ENCODE measurements at places on chromosomes 7 and 10. TPM values are rescaled to one million over a fixed set of nuclear protein-coding genes. Genes with fewer than 3 reads are reported as not detected.
A peak's percentile ranks its signal among the peaks of the same experiment; 100 is the strongest.

DNA sequence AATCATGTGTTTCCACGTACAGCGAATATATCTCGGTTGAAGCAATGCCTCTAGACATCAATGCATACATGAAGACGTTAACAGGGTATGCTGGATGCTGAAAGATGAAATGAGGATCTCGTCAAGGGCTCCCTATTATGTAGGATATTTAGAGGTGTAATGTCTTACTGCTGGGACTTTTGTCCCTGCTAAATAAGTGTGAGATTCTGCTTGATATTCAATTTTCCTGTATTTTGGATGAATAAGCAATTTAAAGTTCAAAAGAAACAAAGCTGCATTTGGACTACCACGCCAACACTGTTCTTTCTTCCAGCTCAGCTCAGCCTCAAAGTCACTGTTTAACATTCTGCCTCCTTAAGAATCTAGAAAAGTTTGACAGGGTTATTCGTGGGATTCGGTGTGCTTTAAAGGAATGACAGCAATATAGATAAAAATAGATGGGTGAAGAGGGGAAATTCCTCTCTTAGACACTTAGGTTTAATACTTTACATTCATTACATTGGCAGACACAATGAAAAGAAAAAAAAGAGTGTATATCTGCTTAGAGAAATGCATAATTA lies 110.1 kb upstream of the RHEB start:
- no peak overlapping the region for H3K27ac ChIP-seq
- H3K4me3 ChIP-seq, result peak overlapping the region; percentile 18
- no peak for DNase-seq
- no peaks in the 10 kb centered on the region for H3K27me3 ChIP-seq

DNA sequence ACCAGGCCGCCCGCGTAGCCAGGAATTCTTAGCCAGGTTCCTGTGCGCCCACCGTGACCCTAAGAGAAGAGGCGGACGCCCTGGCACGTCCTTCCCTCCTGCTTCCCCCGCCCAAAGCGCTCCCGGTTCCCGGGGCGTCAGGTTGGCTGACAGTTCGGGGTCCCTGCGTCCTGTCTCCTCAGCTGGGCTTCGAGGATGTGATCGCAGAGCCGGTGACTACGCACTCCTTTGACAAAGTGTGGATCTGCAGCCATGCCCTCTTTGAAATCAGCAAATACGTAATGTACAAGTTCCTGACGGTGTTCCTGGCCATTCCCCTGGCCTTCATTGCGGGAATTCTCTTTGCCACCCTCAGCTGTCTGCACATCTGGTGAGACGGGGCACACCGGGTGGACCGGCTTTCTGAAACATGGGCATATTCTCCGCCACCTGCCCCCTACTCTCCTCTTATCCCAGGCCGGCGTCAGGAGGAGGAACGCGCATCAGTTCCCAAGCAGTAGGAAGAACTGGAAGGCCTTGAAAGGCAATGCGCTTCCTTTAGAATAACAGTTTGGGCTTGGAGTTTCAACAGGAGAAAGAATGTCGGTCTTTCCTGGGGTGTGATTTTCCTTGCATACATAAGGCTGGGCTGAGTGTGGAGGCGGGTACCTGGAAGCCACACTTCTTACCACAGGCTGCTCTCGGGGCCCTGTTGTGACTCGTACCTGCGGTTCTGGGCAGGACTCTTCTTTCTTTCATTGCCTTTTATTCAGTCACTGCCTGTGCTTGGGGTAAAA lies 728 bp downstream of the CAV2 start:
- H3K4me1 ChIP-seq, result peaks cover 10% of the 10 kb centered on the region
- no peaks in the 10 kb centered on the region for H3K36me3 ChIP-seq

- DNase-seq, result peak; percentile 59
- H3K36me3 ChIP-seq, result no peaks in the 10 kb centered on the region
- no peaks in the 10 kb centered on the region for H3K27me3 ChIP-seq
Measured at GRCh38 chr10:3852147-3852904, 67.3 kb upstream of the KLF6 start.

- H3K27ac ChIP-seq, result no peak overlapping the region
- H3K36me3 ChIP-seq, result no peaks in the 10 kb centered on the region
- DNase-seq, result no peak
- peaks cover 2% of the 10 kb centered on the region for H3K4me1 ChIP-seq
- no peak overlapping the region for H3K4me3 ChIP-seq
- no peaks in the 10 kb centered on the region for H3K27me3 ChIP-seq
Measured at GRCh38 chr10:113326160-113327111, 226.4 kb upstream of the HABP2 start.

DNA sequence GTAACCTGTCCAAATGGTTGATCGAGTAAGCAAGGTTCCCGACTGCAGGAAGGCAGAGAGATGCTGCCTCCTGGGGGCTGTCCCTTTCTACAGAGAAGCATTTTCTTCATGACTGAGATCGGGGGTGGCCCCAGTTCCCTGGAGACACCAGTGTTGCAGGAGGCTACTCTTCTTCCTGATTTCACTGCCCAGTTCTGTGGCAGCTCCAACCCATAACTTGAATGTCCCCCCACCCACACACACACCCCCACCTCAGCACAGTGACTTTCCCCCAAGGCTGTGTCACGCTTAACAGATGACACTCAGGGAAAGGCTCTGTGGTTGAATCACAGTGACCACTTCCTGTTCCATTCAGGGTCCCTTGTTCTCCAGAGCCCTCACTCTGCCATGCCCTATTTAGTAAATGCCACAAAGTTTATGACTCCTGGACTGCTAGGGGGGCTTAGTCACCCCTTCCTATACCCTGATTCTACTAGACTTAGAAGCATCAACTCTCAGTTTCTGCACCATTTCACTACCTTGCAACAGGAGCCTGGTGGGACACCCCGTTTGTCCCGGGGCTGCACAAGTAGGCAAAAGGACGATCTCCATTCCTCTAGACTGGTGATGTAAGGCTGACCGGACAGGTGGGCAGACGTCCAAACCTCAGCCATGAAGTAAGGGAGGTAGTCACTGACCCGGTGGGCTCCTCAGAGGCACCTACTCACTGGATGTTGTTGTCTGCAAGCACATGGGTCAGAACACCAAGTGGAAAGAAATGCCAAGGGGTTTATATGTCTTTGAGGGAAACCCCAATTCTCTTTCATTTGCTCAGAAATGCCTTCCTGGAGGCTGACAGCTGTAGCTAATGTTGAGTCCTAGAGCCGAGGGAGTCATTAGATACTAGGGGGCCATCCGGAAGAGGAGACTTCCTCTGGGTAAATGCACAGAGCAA lies 31.3 kb upstream of the SMC3 start:
- no peaks in the 10 kb centered on the region for H3K36me3 ChIP-seq
- peak overlapping the region; percentile 92 for H3K27ac ChIP-seq
- peaks cover 55% of the 10 kb centered on the region for H3K4me1 ChIP-seq
- peak overlapping the region; percentile 27 for H3K4me3 ChIP-seq

- H3K4me1 ChIP-seq, result peaks cover 56% of the 10 kb centered on the region
- peak overlapping the region; percentile 28 for H3K27ac ChIP-seq
- no peak overlapping the region for H3K4me3 ChIP-seq
- peaks cover 63% of the 10 kb centered on the region for H3K36me3 ChIP-seq
- no peak for DNase-seq
- no peaks in the 10 kb centered on the region for H3K27me3 ChIP-seq
Measured at GRCh38 chr10:32341596-32341995, 5.4 kb downstream of the EPC1 start.

- H3K4me1 ChIP-seq, result no peaks in the 10 kb centered on the region
- no peak overlapping the region for H3K27ac ChIP-seq
- no peak for DNase-seq
- no peak overlapping the region for H3K4me3 ChIP-seq
Measured at GRCh38 chr7:112257073-112257472, 50.6 kb downstream of the ZNF277 start.

COL17A1 gene
- not detected for total RNA-seq

DNA sequence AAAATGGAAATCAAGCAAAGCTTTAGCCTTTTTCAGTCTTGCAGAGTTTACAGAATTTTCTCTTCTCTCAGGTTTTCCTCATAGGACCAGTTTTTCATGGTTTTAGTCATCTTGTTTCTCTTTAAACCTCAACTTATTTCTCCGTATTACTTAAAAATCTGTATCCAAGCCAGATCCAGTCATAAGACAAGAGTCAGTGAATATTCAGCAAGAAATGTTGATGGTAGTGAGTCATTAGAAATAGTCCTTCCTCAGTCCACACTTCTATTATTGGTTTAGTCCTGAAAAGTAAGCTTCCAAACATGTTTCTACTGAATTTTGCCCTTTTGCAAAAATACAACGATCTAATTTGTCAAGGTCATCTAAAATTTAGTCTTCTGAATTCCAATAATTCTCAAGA lies 107.0 kb downstream of the VIM start:
- DNase-seq, result no peak
- H3K36me3 ChIP-seq, result no peaks in the 10 kb centered on the region
- no peak overlapping the region for H3K4me3 ChIP-seq
- no peaks in the 10 kb centered on the region for H3K4me1 ChIP-seq

Measured in activated T-helper 2 cell treated with anti-CD3 and anti-CD28 coated beads, Interferon-gamma antibody, Interleukin-2, Interleukin-4, amounts not matched to agents 10 μg/mL and 5 μg/mL and 100 μg/mL, durations not matched to agents 14 hours and 24 hours and 36 hours (primary cell).